NCI-H2171 treated with DMSO at 0.1 percent for 48 hours (cell line): ENCODE measurements at places on chromosomes 3 and 15.

DNA sequence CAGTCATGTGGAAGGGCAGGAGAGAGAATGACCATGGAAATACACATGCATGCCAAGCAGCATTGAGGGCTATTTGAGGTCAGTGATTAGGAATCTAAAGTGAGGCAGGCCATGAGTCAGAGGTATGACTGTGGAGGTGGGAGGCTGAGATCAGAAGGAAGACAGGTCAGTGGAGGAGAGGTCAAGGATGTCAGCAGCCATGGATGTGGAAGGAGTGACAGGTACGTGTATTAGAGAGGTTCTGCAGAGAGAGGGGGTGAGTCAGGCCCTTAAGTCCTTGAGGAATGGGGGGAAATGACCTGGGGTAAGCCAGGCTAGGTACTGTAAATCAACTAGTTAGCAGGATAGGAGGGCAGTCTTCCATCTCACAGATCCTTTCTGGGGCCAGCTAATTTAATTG lies 166.6 kb downstream of the ANO10 start:
- DNase-seq, result no peak

- DNase-seq, result peak; percentile 43
Measured at GRCh38 chr3:66452303-66453011, 48.4 kb downstream of the LRIG1 start.

DNA sequence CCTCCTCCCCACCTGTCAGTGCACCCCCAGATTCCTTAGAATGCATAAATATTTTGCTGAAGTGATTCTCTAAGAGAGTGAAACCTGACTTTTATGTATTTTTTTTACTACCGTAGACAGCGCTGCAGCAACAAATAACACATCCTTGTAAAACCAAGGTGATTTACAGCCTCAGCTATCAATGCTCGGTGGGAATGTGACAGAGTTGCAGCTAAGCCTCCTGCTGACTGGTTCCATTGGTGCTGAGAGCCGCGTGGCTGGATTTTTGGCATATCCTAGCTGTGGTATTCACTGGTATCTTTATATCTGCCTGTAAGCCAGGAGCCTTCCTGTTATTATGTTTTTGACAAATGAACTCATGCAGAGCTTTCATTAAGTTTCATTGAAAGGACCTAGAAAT lies 11.0 kb downstream of the FGD5 start:
- DNase-seq, result no peak

DNA sequence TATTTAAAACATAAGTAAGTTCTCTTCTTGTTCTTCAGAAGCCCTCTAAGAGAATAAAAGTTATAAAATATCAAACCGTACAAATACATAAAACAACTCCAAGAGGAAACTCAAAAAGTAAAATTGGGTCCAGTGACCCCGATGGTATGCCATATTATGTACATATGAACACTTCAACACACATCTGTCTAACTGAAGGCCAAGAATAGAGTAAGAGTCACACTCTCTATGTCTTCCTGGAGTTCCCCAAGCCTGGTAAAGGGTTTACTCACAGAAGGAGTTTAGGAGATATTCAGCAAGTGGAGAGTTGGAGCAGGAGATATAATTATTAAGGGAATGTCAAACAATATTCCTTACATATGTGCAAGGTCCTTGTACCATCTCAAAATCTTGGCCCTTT lies 101.3 kb upstream of the EIF1B start:
- no peak for DNase-seq

DNA sequence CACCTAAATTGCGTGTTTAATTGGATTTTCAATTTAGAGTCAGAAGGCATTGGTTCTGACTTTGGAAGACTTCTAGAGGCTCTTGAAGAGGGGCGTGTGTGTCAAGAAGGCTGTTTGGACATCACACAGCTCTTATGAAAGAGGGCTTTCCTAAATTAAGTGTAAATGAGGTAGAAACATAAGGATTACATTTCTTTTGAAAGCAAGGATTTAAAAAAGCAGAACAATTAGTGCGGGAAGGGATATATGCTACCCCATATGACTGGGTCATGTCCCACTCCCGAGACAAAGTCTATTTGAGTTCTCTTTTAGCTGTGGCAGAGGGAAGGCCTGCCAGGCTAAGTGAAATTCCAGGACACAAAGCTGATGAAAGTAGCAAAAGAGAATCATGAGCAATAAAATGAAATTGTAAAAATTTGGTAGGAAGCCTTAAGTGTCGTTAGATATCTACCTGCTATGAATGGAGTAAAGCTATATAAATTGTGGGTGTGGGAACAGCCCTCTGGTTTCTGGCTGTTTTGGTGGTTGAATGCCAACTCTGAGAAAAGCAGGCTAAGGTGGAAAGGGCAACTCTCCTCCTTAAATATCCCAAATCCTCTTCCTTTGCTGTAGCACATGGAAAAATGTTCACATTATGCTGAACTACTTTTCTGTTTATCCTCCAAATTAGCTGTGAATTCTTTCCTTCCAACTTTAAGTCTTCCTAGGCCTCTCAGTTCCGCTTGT lies 100.6 kb upstream of the TSC22D2 start:
- DNase-seq, result no peak

- no peak for DNase-seq
Measured at GRCh38 chr3:41041899-41042298, 157.4 kb upstream of the CTNNB1 start.

- no peak for DNase-seq
Measured at GRCh38 chr3:160447544-160447943, 2.0 kb downstream of the TRIM59 start.

DNA sequence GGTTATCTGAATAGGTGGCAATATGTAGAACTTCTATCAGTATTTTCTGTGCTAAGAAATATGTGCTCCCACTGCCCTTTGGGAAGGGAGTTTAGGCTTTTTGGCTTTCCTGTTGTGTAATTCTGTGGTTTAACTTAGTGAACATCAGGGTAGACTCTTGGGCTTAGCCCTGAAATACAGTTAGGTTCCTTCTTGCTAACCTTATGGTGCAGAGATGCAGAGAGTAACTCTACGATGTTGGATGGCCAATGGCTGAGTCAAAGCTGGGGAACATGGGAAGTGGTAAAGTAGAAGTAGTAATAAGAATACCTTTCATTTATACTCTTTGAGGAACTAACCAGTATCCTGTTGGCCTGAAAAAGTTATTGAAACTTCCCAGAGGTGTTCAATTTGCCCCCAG lies 80.8 kb upstream of the IL12A start:
- DNase-seq, result no peak

DNA sequence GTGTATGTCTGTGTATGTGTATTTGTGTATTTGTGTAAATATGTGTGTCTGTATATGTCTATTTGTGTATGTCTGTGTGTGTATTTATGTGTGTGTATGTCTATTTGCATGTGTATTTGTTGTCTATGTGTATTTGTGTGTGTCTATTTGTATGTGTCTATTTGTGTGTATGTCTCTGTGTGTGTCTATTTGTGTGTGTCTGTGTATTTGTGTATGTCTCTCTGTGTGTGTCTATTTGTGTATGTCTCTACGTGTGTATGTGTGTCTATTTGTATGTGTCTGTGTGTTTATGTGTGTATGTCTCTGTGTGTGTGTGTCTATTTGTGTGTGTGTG lies 30.4 kb downstream of the PTH1R start:
- DNase-seq, result no peak

DNA sequence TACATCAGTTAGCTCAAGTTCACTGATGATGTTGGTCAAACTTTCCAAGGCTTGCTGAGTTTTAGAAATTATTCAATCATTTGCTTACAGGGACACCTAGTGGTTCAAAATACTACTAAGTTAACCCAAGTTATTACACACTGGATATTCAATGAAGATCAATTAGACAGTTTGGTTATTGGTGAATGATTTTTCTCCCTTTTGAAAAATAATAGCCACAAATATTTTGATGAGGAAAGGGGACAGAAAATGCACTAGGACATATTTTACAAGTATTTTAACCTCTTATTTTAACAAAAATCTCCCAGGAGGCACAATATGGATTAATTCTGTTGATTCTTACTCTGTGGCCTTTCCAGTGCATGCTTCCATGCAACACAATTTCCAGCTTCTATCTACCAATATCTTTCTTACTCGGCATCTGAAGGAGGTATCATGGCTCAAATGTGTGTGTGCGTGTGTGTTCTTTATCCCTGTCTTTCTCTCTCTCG lies 20.1 kb upstream of the GOLGA6L2 start:
- DNase-seq, result peak; percentile 18

DNA sequence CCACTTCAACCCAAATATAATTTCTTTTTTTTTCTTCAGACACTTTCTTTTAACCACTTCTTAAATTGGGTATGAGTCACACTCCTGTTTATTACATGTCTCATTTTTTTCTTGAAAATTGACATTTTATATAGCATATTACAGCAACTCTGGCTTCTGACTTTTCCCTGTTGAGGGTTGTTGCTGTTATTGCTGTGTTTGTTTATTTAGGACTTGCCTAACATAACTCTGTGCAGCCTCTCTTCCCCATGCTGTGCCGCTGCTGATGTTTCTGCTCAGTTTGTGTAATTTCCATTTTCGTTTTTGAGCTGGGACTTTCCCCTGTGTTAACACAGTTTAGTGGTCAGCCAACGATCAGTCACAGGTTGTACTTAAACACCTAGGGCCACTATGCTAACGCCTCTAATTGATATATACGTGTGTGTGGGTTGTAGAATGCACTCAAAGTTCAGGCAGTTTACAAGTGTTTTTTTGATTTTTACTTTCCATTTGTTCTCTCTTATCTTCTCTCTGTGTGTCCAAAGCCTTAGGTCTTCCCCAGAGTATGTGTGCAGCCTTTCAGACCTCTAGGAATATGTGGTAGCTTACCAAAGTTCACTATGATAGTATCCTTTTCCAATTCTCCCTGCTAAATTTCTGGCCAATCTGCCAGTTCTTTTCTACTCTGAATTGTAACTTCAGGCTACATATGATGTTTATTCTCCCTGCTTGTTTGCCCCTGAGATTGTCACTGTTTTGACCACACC lies 337.2 kb downstream of the ZBTB20 start:
- no peak for DNase-seq

DNA sequence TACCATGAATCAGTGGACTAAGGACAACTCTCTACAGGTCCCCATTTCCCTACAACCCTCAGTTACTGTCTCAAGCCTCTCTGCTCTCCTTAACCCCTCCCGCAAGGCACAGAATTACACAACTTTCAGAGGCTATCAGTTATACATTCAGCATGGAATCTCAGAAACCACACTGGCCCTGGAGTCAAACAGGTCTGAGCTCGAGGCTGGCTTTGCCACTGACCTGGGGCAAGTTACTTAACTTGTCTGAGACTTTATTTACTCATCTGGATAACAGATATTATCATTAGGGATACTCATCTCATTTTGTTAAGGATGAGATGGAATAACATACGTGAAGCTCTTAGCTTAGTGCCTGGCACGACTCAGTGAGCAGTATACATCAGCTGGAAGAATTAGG lies 95.2 kb downstream of the WDR76 start:
- DNase-seq, result no peak

DNA sequence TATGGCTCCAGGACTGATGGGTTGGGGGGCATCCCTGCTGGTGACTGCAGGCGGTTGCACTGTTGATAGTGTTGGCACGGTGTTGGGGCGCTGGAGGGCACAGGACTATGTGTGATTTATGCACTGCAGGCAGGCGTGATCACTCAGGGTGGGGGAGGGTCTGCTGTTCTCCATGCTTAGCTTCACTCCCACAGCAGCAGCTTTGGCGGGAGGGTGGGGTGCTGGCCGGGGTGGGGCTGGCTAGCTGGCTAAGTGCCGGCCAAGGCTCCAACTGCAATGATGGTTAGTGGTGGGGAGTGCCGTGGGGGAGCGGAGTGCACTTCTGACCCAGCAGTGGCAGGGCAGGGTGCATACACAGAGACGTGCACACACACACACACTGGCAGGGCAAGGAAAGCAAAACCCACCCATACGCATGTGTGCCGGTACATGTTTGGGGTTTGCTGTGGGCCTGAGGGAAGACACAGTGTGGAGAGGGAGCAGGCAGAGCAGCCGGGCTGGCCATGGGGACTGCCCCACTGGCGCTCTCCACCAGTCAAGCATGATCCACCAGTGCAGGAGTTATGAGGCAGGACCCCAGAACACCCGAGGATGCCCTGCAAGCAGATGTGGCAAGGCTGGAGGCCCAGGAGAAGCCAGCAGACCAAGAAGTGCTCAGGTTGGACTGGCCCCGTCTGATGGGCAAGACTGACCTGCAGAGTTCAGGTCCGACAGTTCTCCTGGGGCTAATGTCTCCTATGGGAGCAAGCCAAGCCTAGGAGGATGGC lies 16.5 kb upstream of the FGF7 start:
- no peak for DNase-seq

DNA sequence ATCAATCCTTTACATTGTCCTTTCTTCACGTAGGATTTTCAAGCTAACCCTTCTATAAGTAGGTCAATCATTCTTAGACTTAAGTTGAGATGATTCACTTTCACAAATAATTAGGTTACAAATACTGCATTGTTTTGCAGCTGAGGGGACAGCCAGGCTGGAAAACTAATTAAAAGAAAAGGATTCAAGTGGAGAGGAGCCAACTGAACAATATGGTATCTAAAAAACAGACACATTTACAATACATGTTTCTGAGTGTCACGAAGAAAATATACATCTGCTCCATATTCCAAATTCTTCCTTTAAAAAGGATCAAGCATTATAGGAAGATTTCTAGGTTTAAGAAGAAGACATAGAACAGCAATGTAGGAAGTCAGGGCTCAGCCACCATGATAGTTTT lies 70.2 kb downstream of the PEAK1 start:
- no peak for DNase-seq

GRCh38 chr15:41734079-41734478 lies 40.2 kb upstream of the MAPKBP1 start:
- no peak for DNase-seq
